ENCODE measurements at places on chromosomes 12 and 14.

GRCh38 chr12:56718636-56719035, 6.5 kb downstream of the NACA start:
- no peak for DNase-seq

DNA sequence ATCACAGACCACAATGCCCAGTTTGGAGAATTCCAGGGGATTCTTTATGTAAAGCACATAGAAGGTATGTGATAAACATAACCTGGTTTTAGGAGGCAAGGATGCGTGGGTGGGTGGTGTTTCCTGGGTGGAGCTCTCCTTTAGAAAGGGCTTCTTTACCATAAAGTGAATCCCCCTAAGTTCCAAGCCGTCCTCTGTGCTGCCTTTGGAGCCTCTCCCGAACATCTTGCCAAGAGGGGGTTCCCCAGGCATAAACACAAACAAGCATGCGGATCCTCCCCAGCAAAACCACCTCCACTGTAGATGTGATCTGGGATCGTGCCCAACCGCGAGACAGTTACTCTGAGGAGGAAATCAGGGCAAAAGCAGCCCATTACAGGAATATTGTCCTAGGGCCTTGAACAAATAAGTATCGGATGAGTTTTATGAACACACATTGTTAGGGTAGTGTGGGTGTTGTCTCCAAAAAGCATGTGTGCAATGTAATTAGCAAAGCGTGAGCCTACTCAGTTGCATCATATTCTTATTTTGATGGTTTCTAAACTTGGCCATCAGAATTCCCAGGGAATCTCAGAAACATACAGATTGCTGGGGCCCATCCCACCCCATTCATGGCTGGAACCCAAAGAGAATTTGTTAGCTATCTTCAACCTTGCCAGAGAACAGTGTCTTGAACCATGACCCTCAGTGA, 48.8 kb upstream of the CORO1C start:
- DNase-seq = no peak

DNA sequence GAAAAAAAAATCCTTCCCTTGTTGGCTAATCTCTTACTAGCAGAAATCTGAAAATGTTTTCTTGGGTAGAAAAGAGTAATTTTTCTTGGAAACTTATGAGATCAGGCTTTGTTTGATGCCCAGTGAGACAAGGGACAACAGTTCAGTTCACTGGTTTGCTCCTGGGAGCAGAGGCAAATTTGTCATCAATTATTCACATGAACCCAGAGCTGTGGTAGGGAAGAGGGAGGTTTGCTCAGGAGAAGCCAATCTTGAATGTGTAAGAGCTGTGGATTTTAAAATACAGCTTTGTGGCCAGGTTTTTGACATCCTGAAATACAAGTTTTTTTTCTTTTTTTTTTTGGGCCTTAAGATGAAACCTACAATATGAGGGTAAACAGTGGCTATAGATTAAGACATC, 426.6 kb downstream of the ATP23 start:
- no peak for DNase-seq

DNA sequence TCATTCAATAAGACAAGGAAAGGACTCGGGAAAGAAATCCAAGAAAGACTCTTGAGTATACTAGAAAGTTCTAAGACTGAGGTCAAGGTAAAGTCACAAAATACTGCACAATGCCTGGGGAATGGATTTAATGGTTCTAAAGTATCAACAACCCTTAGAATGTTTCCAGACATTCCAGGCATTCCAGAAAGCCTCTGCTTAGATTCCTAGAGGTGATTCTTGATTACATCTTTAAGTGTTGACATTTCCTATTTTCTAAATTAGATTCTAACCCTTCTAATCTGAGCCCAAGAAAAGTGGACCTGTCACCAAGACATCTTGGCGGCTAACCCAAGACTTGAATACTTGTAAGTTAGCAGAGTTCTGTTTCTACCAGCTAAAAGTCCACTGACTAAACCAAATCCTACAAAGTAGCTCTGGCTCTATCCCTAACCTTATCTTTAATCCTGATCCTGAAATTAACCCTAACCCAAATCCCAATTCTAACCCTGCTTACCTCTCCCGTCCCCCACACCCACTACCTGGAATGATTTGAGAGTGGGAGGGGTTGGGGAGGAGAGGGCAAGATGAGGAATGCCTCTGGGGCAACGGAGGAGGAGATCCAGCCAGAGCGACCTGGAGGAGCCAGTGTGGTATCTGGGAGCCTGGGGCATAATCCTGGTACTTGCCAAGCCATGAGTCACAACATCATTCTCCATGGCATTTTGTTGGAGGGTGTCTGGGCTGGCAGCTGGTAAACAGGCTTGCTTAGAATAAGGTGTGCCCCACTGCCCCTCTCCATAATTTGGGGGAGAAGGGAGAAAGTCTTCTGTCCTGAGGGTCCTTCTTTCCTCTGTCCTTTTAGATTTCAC, 93.4 kb upstream of the HOXC13 start:
- no peak for DNase-seq

GRCh38 chr14:57909626-57910025, 43.7 kb upstream of the SLC35F4 start:
- no peak for DNase-seq

DNA sequence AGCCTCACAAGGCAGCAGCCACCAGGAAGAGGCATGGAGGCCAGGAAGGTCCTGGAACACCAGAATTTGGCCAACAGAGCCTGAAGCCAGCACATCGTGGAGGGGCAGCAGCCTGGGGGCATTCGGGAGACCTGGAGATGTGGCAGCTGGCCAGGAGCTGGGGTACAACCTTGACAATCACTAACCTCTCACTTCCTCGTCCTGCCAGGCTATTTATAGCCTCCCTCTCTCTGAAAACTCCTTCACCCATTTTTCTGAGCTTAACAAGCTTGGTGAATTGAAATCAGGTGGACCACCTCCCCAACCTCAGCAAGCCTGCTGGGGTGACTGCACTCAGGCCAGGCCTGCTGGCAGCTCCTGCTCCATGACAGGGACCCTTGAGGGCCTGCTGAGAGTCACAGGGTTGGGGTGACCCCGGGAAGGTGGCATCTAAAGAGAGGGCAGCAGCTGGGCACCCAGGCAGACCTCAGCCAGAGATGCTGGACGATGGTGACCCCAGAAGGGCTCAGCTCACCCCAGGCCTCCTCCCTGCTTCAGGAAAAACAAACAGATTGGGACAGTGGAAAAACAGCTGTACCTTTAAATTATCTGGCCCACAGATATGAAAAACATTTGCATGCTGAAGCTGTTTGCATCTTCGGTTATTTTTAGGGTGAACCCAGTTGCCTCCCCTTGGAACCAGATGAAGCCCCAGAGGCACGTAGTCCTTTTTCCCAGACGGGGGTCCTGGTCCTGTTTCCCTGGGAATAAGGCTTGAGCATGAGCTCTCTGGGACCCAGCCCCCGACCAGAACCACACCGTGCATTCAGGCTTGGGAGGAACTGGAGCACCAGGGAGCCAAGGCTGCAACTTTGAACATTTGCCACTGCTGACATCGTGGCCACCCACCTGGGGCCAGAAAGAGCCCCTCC, 67.0 kb downstream of the PITPNM2 start:
- DNase-seq = no peak

GRCh38 chr12:73383584-73384222, 1111.5 kb downstream of the TRHDE start:
- peak; percentile 29 for DNase-seq

DNA sequence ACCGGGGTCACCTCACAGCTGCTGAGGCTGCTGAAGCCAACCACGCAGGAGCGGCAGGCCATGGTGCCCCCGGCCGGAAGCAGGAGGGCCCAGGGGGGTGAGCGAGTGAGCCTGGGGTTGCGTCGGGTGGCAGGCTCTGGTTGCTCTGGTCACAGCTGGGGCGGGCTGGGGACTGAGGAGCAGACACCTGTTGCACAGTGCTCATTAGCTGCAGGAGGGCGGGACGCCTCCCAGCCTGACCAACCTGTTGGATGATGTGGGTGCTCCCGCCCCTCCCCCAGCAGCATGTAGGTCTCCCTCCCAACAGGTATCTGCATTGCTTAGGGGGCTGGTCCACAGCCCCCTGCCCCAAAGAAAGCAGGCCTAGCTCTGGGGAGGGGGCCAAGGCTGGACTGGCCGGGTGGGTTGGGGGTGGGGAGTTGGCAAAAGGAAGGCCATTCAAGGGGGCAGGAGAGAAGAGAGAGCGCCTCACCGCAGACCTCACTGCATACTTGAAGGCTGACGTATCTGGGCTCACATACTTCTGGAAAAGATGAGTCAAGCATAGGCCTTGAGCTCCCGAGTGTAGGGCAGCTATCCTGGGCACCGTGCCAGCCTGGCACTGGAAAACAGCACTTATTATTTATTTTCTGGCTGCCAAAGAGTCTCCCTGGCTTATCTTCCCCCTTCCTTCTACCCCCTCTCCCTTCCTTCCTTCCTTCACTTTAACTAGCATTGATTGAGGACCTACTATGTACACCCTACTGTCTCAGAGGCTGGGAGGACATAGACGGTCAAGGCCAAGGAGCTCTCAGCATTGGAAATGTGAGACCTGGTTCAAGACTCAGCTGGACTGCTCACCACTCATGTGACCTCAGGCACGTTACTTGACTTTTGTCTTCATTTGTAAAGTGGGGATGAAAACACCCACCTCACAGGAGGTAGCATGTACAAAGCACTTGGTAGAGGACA, at the start of gene KRT80:
Gene KRT80 (minus strand): TSS at position 174 of the 951 bp plus-strand sequence. CDS start 112 bp downstream, at position 62.
- peak; percentile 38 for DNase-seq

DNA sequence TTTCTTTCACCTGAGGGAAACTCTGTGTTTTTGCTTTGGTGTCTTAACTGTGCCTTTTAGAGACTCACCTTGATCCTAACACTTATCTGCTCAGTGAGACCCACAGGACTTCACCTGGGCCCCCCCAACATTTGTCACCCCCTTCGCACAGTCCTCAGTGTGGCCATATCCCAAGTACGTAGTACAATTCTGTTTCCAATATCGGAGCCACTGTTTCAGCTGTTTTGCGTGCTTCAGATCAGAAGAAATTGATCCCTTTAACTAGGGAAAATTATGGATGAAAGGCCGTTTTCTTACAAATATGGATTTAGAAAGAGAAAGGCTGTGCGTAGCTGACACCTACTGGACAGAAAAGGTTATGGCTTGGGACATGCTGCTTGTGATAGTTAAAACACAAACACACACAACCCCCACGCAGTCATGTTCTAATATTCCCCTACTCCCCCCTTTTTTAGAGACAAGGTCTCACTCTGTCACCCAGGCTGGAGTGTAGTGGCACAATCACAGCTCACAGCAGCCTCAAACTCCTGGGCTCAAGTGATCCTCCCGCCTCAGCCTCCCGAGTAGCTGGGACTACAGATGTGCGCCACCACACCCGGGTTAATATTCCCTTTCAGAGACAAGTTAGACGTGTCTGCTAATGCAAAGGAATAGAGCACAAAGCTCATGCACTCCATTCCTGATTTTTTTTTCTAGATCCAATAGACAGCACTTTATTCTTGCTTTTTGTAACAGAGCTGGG, 3.6 kb upstream of the SLC7A8 start:
- peak; percentile 68 for DNase-seq

DNA sequence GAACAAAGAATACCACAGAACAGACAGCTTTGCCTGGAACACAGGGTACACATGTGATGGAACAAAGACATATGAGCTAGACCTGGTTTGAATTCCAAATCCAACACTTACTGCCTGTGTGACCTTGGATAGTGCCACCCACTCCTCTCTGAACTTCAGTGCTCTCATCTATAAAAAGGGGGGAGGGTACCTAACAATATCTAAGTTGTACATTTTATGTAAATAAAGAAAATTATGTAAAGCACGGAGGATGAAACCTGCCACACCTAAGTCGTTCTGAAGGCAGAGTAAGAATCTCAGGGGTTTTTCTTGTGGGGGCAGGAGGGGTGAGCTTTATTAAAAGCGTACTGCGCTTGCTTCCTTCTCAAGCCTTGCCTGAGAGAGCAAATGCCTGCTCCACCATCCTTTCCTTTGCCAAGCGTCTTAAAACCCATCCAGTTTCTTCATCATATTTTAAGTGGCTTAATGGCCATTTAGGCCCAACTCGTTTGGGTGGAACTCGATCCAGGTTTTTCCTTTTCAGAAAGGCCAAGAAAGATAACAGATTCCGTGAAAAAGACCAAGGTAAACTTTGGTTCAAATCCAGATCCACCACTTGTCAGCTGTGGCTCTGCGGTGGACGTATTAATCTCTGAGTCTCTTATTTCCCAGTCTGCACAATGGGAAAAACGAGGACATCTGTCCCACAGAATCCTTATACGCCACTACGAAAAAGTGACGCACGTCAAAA, 946 bp downstream of the DDX24 start:
- no peak for DNase-seq

DNA sequence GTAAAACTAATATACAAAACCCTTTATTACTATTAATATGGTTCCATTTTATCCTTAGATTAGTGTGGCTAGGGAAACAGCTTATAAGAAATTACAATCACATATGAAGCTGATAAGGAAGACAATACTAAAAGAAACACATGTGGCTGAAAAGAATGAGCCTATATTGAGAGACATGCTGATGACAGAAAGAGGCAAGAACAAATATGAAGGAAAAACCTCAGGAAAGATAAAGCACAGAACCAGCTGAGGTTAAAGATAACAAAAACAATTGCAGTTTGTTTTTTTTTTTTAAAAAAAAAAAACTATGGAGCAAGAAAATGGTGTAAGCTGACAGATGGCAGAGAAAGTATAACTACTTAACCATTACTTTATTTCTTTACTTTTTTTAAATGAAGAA, 69.2 kb upstream of the OSBPL8 start:
- no peak for DNase-seq

DNA sequence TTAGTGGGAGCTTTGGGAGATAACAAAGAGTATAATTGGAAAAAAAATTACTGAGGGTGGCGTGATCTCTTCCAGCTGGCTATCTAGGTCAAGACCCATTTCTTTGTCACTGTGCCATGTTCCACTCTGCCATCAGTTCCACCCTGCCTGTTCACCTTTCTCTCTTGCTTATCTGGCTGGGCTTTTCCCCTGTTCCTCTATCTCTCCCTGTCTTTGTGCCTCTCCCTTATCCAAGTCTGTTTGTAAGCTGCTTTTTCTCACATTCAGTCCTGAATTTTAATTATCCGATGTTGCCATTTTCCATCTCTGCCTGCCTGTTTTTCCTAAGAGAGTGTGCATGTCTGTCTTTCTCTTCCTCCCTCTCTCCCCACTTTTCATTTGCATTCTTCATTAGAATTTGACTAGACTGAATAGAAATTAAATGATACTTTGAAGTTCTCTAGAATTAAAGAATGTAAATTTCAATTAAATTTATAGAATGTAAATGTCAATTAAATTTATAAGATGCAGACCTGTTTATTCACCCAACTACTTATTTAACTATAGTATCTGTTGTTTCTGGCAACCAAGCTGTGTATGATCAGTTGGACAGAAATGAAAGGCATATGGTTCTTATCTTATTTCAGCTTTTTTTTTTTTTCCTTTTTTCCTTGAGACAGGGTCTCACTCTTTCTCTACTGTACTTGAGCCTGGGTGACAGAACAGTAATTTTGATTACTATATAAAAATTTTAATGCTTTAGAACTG, 40.9 kb upstream of the A2ML1 start:
- no peak for DNase-seq

- DNase-seq = peak; percentile 58
Observed at GRCh38 chr14:24429395-24430142, at the start of the genes CBLN3 and KHNYN. TSS of gene CBLN3 (minus strand) at chr14:24429668. CDS start at chr14:24429054, 614 bp downstream. TSS of gene KHNYN (plus strand) at chr14:24429954. CDS start at chr14:24430731, 777 bp downstream.

DNA sequence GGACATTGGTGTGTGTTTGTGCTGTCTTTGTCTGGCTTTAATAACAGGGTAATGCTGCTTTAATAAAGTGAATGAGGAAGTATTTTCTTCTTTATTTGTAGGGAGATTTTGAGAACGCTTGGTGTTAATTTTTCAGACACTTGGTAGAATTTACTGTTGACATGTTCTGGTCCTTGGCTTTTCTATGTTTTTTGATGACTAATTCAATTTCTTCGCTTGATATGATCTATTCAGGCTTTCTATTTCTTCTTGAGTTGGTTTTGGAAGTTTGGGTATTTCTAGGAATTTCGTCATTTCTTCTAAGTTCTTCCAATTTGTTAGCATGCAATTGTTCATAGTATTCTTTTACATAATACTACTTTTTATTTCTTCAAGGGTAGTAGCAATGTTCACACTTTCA, 167.8 kb downstream of the TTC6 start:
- no peak for DNase-seq
